ENCODE measurements at places on chromosomes 3 and 15.

GRCh38 chr3:9257092-9257491 is 7.6 kb upstream of the SRGAP3 start:
- H3K27ac ChIP-seq: no peak overlapping the region
- no peak for DNase-seq
- no peak overlapping the region for H3K4me3 ChIP-seq
- H3K36me3 ChIP-seq: no peaks in the 10 kb centered on the region

GRCh38 chr15:77012868-77013267 is 17.9 kb downstream of the PSTPIP1 start:
- H3K27me3 ChIP-seq: no peaks in the 10 kb centered on the region
- H3K4me1 ChIP-seq: peaks cover 9% of the 10 kb centered on the region
- H3K27ac ChIP-seq: no peak overlapping the region
- DNase-seq: no peak

DNA sequence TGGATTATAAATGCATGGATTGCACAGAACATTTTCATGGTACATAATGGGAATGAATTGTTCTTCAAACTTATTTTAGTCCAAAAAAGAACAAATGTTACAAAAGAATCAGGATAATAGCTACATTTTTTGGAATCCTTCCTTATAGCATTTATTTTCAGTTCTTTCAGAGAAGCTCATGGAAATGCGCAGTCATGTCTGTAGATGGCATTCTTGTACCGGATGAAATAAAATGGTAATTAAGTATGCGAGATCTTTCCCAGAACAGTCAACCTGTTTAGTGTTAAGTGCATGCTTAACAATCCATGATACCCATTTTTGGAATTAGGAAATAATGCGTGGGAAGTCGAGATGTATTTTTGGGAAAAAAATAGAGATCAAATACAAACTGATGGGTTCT is 38.2 kb upstream of the GOLGA8B start:
- no peaks in the 10 kb centered on the region for H3K4me1 ChIP-seq
- H3K4me3 ChIP-seq: no peak overlapping the region
- H3K27me3 ChIP-seq: no peaks in the 10 kb centered on the region

DNA sequence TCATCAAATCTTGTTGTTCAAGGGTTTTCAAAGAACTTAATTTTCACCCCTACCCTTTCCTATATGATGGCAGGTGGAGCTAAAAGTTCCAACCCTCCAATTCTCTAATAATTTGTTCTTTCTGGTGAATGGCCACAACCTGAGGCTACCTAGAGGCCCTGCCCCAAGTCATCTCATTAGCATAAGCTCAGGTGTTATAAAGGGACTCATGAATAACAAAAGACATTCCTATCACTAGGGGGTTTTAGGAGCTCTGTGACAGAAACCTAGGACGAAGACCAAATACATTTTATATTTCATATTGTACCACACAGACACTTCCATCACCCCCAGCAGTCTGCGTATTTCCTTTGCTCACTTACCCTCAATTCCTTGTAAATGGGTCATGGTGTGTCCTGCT is 483.6 kb upstream of the EPHA6 start:
- H3K27ac ChIP-seq: no peak overlapping the region
- H3K4me3 ChIP-seq: no peak overlapping the region
- no peaks in the 10 kb centered on the region for H3K4me1 ChIP-seq
- no peak for DNase-seq
- H3K27me3 ChIP-seq: no peaks in the 10 kb centered on the region
- no peaks in the 10 kb centered on the region for H3K36me3 ChIP-seq

DNA sequence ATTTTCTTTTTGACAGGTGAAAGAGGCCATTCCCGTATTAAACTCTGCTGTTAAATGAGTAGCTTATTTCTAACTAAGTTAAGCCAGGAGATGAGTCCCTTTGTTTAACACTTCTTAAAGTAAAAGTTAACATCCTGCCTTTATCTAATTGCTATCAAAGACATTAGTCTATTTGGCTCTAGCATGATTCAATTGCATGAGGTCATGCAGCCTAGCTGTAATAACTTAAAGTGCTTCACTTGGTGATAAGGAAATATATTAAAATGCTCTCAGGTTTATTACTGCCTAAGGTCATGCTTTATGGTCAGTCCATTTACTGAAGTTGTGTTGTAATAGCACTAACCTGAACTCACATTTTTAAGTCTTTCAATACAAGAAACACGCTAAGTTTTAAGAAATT is 82.3 kb upstream of the MLF1 start:
- no peaks in the 10 kb centered on the region for H3K36me3 ChIP-seq
- H3K4me1 ChIP-seq: no peaks in the 10 kb centered on the region
- no peak overlapping the region for H3K27ac ChIP-seq

- DNase-seq: no peak
- no peak overlapping the region for H3K27ac ChIP-seq
- H3K4me1 ChIP-seq: peaks cover 43% of the 10 kb centered on the region
- H3K4me3 ChIP-seq: no peak overlapping the region
- peaks cover 3% of the 10 kb centered on the region for H3K36me3 ChIP-seq
Observed at GRCh38 chr15:101183226-101183930, 68.5 kb downstream of the CHSY1 start.

GRCh38 chr15:40873694-40874561 is at the start of gene RHOV:
Gene RHOV (minus strand): TSS chr15:40874234. CDS start chr15:40874139, 95 bp downstream.
- H3K36me3 ChIP-seq: no peaks in the 10 kb centered on the region
- peak within 1 kb of the TSS; percentile 58 for H3K4me3 ChIP-seq
- no peaks in the 10 kb centered on the region for H3K27me3 ChIP-seq
- H3K27ac ChIP-seq: no peak within 1 kb of the TSS

DNA sequence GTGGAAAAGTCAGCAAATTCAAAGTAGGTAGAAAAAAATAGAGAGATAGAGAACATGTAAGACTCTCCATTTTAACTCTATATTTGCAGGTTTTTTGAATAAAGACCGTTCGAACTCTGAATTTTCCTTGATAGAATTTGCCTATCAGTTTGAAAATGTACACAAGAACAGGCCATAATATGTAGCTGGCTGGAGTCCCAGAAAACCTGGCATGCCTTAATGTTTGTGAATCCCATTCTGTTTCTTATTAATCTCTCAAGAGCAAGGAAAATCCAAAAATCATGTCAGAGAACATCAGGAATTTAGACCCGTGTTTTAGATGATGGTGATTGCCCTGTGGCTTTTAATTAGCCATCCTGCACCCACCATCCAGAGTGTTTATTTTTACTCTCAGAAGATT is 7.2 kb upstream of the CFAP161 start:
- no peaks in the 10 kb centered on the region for H3K4me1 ChIP-seq
- H3K27me3 ChIP-seq: no peaks in the 10 kb centered on the region
- no peak for DNase-seq
- H3K36me3 ChIP-seq: no peaks in the 10 kb centered on the region

GRCh38 chr3:134646086-134646485 is 4.7 kb downstream of the KY start:
- H3K27me3 ChIP-seq: no peaks in the 10 kb centered on the region
- no peak overlapping the region for H3K4me3 ChIP-seq
- H3K27ac ChIP-seq: no peak overlapping the region
- no peak for DNase-seq
- no peaks in the 10 kb centered on the region for H3K36me3 ChIP-seq
- peaks cover 4% of the 10 kb centered on the region for H3K4me1 ChIP-seq

DNA sequence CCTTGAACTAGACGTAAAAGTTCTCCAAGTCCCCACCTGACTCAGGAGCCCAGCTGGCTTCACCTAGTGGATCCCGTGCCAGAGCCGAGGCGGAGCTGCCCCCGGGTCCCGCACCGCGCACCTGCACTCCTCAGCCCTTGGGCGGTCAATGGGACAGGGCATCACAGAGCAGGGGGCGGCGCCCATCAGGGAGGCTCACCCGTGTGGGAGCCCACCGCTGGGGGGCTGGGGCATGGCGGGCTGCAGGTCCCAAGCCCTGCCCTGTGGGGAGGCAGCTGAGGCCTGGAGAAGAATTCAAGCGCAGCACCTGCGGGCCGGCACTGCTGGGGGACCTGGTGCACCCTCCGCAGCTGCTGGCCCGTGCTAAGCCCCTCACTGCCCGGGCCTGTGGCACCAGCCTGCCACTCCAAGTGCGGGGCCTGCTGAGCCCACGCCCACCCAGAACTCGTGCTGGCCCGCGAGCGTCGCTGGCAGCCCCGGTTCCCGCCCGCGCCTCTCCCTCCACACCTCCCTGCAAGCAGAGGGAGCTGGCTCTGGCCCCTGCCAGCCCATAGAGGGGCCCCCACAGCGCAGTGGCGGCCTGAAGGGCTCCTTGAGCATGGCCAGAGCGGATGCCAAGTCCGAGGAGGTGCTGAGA is 16.2 kb downstream of the SQOR start:
- peaks cover 25% of the 10 kb centered on the region for H3K4me1 ChIP-seq
- H3K36me3 ChIP-seq: no peaks in the 10 kb centered on the region
- DNase-seq: no peak
- H3K27ac ChIP-seq: no peak overlapping the region
